Erythroblast (primary cell): ENCODE measurements at places on chromosomes 11 and 22.

DNA sequence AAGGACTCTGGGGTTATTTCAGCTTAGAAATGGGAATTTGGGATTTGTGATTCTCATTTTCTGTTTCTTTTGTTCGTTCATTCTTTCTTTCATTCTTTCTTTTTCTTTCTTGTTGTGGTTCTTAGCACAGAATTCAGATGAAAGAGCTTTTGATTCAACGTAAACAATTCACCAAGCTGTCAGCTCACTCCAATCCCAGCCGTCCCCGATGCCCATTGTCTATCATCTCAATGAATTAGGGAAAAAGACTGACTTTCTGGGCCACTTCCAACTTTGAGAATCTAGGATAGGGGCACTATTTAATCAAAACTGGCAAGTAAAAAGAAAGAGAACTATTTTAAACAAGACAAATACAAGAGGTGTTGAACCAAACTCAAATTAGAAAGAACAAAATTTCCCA is 25.1 kb upstream of the TMA7B start:
- DNase-seq: no peak

DNA sequence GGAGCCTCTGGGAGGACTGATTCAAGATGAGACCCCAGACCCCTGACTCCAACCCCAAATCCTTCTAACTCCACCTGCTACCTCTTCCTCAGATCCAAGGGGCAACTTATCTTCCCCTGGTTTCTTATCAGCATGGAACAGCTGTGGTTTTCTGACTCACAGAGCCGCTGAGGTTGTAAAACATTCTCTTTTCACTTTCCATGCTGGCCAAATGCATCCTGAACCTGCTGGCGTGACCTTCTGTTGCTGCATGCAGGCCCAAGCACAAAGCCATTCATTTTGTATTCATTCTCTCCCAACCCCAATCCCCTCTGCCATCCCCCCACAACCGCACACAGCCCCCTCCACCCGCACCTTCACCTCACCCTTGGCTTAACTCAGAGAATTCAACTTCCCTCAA is 70.3 kb downstream of the SEZ6L start:
- DNase-seq: no peak

- no peak for DNase-seq
Observed at GRCh38 chr11:30116512-30116911, 99.7 kb upstream of the KCNA4 start.

DNA sequence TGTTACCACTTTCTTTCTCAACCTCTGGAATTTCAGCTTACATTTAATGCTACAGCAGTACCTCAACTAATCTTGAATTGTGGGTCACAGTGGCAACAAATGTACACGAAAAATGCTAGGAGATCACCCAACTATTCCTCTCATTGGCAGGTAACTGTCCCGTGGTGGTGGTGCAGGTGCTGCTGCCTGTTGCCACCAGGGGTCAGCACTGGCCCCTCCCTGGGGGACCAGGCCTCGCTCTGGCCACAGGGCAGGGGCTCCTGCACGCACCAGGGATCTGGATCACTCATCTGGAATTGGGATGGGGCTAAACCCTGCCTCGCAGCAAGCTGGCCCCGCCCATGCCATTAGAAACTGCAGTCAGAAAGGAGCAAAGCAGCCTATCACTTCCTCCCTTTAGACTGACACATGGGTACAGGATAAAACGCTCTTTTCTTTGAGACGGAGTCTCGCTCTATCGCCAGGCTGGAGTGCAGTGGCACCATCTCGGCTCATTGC is 6.9 kb upstream of the POLDIP3 start:
- DNase-seq: peak; percentile 75

DNA sequence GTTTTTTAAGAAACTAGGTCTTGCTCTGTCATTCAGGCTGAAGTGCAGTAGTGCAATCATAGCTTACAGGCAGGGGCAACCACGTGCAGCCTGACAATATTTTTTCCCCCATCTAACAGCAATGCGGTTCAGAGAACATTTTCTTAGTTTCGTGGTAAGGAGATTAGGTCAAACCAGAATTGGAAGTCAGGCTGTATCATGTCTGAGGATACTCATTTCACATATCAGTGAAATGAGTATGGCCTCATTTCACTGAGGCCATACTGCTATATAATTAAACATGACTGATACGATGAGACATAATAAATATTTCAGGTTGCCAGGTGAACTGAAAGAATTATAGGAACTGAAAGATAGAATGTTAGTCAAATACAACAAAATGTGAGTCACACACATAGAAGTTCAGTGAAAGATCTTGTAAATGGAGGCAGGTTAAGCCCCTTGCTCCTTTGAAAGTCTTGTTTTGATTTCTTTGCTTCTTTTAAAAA is 32.5 kb upstream of the IZUMO1R start:
- DNase-seq: no peak

- DNase-seq: peak; percentile 55
Observed at GRCh38 chr11:57751176-57751575, 443 bp downstream of the BTBD18 start.

DNA sequence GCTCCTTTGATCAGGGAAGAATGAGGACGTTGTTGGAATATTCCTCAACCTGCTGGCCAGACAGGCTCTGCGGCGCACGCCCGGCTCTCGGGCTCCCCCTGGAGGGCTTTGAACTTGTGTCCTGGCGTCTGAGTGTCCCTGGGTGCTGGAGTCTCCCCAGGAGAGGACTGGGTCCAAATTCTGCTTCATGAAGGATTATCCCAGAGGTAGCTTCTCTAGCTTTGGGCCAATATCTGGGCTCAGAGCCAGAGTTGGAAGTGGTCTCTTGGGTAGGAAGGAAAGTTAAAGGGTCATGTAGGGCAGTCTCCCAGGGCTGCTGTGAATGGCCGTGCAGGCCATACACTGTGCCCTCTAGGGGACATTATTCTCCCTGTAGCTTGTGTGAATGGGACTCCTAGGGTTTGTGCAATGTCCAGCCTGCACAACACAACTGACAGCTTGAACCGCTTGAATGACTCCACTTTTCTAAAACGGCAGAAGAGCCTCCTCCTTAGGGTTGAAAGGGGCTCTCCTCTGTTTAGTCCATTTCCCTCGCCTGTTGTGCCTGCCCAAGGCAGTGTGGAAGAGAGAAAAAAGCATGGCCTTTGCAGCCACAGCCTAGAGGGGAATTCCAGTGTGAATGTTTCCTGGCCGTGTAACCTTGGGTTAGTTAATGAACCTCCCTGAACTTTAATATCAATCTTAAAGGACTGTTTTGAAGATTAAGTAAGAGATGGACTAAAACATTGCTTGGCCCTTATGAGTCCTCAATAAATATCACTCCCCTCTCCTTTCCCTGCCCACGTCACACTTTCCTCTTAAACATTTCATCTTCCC is 111.2 kb upstream of the THY1 start:
- peak; percentile 53 for DNase-seq
